Effector CD4-positive, alpha-beta T cell (primary cell): ENCODE measurements at places on chromosomes 7 and 10.

DNA sequence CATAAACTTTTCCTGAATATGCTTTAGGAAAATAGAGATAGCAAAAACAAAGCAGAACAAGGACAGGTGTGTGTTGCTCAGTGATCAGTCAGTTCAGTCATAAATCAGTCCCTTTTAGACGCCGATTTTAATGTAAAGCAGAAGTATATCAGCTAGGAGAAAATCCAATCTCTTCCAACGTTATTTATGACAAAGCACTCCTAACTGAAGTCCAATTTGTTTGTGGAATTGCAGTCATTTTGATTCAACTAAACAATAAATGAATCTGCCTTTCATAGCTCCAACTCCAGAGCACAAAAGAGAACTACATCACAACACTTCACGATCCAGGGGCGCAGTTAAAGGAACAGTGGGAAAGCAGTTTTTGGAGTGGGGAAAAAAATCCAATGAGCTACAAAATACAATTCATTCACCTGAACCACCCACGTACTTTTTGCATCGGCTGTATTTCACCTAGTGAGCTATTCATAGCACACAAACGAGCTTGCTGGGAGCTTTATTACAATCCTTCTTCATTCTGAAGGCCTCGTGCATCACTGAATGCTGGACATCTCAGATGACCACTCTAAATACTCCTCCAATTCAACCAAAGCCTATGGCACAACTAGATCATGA lies 151.3 kb downstream of the LRRN3 start:
- DNase-seq, result no peak

- no peak for DNase-seq
Observed at GRCh38 chr10:74502963-74503608, 323.3 kb upstream of the KAT6B start.

DNA sequence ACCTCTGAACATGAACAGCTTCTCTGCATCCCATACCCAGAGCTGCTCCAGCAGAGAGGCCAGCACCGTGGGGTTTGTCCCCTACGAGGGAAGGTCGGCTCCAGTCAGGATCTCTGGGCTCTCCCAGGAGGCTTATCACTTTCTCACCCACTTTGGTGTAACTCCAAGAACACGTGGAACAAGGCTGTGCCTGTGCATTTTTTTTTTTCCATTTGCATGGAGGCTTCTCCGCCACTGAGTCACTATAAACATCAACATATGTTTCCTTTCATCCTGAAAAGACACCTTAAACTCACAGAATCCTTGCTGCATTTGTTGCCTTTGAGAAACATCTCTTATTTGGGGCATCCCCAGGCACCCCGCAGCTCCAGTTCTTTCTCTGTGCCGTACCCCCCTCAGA lies 29.4 kb upstream of the ECHDC3 start:
- DNase-seq, result no peak

- no peak for DNase-seq
Observed at GRCh38 chr7:4343272-4344247, 338.5 kb upstream of the FOXK1 start.

DNA sequence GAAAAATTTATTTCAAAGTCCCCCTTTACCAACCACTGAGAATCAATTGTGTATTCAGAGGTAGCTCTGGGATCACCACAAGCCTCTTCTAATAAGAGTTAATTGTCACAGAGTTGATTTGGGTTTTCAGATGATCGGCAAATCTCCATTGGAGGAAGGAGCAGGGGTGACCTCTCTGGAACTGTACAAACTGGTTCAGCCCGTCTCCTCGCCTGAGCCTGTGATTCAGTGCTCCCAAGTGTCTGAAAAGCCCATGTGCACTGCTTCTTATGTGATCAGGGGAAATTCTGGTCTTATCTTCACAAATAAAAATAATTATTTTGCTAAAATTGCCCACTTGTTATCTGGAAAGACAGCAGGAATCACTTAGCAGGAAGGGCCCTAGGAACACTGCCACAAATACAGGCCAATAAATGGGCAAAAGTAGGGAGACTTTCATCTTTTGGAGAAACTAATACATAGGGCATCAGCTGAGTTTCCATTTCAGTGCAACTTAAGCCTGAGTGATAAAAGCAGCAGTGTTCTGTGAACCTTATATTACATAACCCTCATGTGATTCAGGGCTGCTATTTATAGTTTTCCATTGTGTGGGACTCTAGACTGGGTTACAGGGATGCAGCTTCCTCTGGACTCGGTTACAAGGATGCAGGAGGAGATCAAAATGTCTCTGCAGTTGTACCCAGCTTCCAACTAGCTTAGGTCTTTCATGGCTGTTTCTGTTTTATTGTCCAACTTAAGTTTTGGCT lies 32.3 kb downstream of the CDK1 start:
- no peak for DNase-seq

GRCh38 chr10:30573721-30574431 lies 55.7 kb downstream of the LYZL2 start:
- no peak for DNase-seq

DNA sequence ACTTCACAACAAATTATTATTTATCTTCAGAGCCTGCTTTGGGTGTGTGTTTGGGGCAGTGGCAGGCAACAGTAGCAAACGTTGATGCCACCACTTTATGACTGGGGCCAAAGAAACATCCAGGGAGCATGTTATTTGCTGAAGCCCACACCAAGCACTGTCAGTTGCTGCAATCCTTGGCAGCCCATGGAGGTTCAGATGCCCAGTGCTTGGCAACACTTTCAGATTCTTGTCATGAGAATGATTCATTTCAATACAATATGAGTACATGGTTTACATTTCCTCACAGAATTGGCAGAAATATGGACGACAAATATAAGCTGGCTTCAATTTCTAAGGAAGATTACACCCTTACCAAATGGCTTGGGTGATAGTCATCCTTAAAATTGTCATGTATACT lies 46.5 kb upstream of the GLI3 start:
- DNase-seq, result no peak

- no peak for DNase-seq
Observed at GRCh38 chr10:94403380-94404213, 1.3 kb downstream of the TBC1D12 start.

GRCh38 chr7:100673942-100674410 lies 436 bp downstream of the GNB2 start:
- DNase-seq, result no peak

DNA sequence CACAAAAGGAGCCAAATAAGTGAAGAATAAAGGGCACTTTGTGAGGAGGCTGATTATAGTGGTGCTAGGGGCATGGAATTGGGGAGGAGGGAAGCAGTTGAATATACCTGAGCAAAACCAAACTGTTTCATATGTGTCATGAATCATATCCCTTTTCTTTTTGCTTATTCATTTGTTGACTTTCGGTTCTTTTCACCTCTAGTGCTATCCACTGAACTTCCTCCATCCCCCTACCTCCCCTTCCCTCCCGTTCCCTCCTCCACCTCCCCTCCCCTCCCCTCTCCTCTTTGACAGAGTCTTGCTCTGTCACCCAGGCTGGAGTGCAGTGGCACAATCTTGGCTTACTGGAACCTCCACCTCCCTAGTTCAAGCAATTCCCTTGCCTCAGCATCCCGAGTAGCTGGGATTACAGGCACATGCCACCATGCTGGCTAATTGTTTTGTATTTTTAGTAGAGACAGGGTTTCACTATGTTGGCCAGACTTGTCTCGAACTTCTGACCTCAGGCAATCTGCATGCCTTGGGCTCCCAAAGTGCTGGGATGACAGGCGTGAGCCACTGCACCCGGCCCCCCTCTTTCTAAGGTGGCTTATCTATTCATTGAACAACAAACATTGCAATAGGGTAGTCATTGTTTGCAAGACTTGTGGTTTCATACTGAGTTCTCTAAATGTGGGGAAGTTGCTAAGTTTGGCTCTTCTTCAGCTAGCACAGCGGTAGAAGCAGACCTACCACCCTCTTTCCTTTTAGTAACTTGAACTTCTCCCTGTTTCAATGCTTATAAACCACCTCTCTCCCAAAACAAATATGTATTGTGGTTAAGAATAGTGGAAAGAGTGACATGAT lies 150.4 kb upstream of the PRPS1L1 start:
- DNase-seq, result no peak

DNA sequence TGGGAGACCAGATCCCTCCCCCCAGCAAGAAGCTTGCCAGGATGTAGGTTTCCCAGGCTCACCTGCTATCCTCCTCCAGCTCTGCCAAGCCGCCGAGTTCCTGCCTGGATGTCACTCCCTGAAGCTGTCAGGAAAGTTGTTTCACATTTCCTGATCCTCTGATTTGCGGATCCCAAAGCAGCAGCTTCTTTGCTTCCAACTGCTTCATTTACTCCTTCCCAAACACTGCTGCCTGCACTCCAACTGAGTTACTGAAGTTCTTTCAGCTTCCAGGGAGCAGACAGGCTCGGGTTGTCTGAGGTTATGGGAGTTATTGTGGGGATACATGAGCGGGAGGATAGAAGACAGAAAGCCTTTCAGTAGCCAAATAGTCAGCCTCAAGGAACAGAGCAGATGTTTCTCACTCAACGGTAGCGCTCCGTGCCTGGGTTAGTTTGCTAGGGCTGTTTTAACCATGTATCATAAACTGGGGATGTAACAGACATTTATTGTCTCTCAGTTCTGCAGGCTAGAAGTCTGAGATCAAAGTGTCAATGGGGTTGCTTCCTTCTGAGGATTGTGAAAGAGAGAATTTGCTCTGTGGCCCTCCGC lies 516.0 kb downstream of the REEP3 start:
- no peak for DNase-seq

DNA sequence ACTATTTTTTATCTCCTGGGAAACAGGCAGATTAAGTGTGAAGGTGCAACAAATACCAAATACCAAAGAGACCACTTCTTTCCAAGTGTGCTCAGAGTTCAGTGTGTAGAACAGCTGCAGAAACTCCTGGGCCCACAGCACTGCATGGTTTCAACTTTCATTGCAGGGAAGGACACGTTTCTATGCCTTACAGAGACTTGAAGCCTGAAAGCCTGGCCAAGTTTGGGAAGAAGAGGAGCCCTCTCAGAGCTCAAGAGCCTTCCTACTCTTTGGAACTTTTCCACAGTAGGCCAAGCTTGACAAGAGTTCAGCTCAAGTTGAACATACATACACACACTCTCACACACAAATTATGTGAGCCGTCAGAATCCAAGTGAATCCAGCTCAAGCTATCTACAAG lies 2.5 kb downstream of the HOXA4 start:
- DNase-seq, result no peak

- no peak for DNase-seq
Observed at GRCh38 chr7:47100817-47101435, 481.0 kb downstream of the TNS3 start.

DNA sequence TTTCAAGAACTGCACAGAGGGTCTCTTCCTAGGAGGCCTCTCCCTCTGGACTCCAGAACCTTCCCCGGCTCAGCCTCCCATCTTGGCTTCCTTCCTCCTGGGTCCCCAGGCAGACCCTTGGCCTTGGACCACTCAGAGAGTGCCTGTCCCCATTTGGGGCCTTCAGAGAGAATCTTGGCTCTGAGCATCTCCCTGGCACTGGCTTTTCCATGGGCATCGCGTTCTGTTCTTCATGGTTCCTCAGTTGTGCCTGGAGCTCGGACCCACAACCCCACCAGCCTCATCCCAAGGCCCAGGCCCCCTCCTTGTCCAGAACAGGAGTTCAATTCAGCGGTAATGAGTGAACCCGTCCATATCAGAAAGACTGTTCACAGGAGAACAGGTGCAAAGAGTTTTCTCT lies 73.4 kb downstream of the VIPR2 start:
- DNase-seq, result no peak
